ENCODE measurements at places on chromosomes 1 and 21.
A peak's percentile ranks its signal among the peaks of the same experiment; 100 is the strongest.

DNA sequence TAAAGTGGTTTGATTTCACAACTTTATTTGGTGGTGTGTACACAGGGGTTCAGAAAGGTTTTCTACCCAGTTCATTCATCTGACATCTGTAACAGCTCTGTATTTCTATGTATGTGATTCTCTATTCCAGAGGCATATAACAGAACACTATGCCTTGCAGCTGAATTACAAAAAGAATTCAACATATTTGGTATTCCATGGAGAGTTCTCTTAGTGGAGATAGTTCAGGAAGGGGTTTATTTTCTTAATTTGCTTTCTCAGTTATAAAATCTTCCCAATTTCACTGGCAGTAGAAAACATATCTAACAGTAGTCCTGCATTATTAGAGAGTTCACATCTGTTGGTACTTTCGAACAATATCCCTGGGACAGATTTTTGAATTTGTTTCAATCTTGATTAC is 207.9 kb upstream of the LYPLAL1 start:
- DNase-seq: no peak

- peak; percentile 36 for DNase-seq
These were observed 5.8 kb downstream of the ATP5PB start for GRCh38 chr1:111454859-111455641.

- no peak for DNase-seq
These were observed 55.7 kb downstream of the MRPL39 start for GRCh38 chr21:25551569-25551968.

DNA sequence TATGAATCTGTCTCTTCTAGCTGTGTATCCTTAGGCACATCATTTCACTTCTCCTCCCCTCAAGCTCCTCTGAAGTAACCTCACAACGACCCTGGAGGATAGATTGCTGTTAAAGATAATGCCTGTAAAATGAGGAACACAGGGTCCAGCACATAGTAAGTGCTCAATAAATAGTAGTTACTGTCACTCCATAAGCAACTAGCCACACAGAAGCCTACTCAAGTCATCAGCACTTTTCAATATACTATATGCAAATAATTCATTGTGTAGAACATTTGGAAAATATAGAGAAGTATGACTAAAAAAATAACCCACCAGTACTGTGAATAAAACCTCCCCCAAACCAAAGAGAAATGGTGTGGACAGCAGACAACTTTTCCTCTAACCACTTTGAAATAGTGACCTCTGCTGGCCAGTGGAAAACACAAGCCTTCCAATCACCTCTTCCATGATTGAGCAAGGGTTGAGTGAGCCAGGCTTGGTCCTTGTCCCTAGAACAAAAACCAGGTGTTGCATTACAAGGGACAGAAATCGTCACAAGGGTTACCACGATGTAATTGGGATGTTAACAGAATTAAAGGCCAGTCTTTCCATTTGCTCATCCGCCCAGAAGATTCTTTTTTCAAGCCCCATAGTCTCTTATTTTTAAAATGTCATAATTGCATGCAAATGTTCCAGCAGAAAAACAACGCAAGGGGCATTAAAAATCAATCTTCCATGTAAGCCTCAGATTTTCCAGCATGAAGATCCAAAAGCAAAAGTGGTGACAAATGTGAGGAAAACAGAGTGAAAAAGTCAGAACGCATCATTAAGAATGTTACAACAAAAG is 15.7 kb upstream of the GLIS1 start:
- DNase-seq: peak; percentile 60

DNA sequence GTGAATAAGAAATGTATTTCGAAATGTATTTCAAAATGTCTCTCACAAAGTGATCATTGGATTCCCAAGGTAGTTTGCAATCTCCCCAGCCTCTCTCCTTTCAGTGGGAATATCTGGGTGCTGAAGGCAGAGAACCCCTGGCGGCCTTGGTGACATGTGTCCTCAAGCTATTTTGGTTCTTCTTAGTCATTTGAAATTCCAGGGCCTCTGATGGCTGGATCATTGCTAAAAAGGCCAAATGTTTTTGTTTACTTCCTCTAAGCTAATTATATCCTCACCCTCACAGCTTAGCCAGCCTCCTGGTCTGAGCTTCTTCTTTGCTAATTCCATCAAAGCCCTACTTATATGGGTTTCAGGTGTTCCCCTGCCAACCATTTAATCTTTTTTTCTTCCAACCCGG is 71.2 kb downstream of the LRRC40 start:
- no peak for DNase-seq

DNA sequence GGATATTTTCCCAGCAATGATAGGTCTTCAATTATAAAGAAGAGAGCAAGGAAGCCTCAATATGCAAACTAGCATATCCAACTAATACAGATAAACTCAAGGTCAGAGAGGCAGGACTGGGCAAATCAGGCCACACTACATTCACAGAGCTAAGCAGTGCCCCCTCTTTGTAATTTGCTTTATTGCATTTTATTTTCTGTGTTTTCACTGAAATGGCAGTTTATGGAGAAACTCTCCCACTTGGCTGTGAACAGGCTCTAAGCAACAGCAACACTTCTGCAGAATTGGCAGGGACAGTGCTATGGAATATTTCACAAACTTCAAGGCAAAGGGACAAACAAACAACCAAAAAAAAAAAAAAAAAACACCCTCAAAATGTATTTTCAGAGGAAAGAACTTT is 93.4 kb upstream of the SOD1 start:
- DNase-seq: no peak

All from GM13976 (cell line).